ENCODE measurements at places on chromosomes 7 and 10.

GRCh38 chr7:159017741-159018140, 126.9 kb downstream of the VIPR2 start:
- DNase-seq: no peak

GRCh38 chr10:5435328-5435727, 23.0 kb downstream of the NET1 start:
- DNase-seq: no peak

GRCh38 chr10:12709521-12709963, 292.0 kb downstream of the CCDC3 start:
- DNase-seq: no peak

DNA sequence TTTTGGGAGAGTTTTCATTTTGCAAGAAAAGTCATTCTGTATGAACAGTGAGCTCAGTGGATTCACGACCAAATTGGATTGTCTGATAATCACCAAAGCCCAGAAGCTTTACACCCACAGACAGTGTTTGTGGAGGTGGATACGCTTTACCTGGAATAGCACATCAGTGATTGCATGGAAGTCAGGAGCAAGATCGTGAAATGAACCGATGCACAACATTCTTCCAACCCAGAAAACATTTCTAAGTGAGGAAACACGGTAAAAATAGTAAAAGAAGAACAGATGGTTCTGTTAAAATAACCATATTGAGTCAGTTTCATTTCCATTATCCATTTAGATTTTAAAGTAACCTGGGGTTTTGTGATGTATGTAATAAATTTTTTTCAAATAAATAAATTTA, 478.2 kb upstream of the PFKP start:
- DNase-seq: no peak

DNA sequence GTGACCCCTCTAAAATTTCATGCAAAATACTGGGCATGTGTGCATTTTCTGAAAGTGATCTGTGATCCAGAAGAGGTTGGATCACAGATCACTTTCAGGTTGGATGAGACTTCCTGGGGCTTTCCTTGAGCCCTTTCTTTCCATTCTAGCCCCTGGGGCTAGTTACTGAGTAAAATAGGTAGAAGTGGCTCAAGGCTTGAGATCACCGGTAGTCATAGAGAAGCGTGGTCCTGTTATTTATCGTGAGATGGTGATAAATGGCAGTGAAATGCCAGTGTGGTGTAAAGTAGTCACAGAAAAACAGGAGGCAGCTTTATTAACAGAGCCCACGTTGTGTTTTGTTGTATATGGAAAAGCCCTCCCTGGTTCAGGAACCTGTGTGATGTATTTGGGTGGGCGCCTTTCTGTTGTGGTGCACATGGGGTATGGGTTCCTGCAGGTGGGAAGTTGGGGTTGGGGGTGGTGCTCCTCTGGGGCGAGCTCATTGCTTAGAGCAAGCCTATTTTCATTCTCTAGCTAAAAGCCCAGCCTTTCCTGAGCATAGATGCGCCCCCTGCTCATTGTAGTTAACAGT, 34.0 kb upstream of the SH2D4B start:
- DNase-seq: no peak

- DNase-seq: no peak
These were observed 15.9 kb downstream of the CAMK2B start for GRCh38 chr7:44309271-44310091.

DNA sequence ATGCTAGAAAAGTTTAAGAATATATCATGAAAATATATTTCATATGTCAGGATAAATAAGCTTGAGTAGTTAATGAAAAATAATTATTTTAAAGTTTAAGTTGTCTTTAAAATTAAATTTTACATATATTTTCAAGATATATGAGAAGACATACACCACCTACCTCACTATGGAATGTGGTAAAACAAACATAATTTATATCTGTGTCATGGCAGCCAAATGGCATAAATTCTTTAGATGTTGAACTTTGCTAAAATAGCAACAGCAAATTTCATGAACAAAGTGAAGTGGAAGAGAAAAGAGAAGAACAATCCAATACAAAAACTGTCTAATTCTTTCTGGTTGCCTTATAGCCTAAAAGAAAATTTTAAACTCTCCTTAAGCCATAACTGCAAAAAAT, 39.6 kb upstream of the SLC16A12 start:
- no peak for DNase-seq

DNA sequence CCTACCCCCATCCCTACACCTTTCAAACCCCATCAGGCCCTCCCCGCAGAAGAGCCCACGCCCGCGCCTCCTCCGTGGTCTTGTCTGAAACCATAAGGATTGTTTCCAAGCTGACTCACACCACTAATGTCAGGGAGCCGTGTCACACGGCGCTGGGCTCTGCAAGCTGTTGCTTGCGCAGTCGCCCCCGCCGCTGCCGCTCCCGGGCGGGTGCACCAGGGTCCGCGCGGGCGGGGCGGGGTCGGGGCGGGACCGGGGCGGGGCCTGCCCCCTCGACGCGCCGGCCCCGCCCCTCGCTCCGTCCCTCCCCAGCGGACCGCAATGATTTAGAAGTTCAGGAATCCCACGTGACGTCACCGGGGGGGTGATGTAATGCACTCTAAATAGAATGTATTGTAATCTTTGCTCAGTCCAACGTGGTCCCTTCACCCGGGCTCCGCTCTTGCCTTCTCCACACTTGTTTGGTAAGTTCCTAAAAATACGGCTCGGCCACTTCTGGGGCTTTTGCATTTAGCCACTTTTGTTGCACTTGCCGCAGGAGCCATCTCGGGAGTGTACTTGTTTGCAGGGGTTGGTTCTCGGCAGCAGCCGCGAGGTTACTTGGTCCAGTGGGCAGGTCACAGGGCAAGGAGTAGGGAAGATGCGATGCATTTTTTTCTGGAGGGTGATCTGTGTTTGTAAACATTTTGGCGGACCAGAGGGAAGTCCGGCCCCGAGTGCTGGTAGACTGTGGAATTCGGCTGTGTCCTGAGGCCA, 3.2 kb upstream of the CREB5 start:
- DNase-seq: peak; percentile 80

DNA sequence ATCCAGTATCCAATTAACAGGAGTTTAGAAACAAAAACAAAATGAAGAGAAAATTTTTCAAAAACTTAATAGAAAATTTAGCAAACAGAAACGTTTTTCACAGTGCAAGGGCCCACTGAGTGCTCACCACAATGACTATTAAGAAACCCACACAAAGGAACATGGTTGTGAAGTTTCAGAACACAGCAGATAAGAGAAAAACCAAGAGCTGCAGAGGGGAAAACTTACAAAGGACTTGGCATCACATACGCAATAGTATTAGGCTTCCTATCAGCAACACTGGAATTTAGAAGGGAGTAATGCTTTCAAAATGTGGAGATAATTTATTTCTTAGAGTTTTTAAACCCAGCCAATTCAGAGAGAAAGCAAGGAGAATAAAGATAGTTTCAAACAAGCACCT, 1.7 kb upstream of the C7orf25 start:
- DNase-seq: no peak

DNA sequence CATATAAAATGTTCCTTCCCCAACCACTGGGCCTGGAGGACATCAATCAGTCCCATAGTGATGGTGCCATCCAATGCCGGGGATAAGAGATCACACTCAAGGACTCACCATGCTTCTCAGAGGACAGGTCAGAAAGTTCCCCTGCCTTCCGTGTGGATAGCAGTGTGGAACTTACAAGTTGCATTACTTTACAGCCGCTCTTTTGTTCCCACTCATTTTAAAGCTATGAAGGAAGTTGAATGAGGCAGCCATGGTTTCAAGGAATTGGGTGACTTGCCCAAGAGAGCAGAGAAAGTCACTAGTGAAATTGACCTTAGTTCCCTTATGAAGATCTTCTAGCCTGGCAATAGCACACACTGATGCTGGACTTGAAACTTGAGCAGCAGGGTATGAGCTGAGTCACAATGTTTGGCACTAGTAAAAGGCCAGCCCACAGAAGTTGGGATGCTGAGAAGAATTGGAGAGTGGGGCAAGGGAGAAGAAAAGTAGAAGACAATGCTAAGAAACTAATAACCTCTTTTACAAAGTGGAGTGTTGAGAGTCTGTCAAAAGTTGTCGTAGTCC, 78.7 kb downstream of the CXCL12 start:
- DNase-seq: no peak

DNA sequence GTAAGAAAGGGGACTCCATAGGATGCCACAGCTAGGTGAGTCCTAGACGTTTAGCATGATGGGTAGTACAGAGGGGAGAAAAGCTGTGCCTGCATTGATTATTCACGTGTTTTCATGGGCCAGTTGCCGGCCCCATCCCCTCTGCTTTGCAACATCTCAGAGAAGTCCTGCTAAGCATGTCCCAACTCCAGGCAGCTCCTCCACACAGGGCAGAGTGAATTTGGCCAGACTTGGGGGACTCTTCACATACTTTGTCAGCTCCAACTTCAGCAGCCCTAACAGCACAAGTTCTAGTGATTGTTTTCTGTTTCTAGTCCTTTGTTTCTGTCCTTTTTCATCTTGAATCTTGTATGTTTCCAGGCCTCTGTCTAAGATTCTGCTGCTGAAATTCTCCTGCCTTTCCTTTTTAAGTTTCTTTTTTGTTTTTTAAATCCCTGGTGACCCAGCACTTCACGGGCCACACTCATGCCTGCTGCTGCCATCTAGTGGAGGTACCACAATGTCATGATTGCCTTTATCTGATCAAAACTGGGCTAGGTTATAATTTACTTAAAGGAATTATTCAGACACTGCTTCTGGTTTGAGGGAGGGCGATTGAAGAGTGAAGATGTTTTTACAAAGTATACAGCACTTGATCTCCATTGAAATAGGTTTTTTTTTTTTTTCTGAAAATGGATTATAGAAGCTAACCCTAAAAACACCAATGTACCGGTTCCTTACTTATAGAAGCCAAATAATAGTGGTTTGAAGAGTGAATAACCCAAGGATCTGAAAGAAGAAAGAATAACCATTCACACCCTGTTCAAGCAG, 276.9 kb downstream of the CSTF2T start:
- DNase-seq: peak; percentile 33

- no peak for DNase-seq
These were observed 552.2 kb downstream of the MDFIC start for GRCh38 chr7:115474137-115474536.

DNA sequence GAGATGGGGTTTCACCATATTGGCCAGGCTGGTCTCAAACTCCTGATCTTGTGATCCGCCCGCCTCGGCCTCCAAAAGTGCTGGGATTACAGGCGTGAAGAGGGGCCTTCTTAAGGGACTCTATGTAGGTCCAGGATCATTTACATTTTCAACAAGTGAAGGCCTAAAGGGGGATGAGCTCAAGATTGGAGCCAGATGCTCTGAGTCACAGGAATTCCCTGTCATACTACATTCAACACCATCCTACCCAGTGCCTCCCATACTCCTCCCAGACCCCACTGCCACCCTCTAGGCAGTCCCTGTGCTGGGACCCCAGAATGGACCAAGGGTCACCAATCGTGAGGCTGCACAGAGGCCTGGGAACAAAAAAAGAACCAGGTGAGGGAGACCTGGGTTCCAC, 29.9 kb downstream of the CYTH3 start:
- DNase-seq: no peak

DNA sequence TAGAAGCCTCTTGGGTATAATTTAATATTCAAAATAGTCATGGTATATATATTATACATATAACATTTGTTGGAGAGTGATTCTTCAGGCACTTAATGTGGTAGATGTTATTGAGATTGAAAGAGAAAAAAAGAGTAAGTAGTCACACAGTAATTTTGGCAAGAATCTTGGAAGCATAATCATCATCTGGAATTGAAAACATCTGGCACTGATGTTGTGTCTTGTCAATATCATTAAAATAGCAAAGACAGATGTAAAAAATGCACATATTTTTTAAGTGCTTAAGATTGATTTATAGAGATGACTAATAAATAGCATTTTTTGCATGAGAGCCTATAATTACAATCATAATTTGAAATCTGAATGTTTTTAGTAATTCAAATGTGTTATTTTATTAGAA, 9.5 kb downstream of the SEMA3D start:
- no peak for DNase-seq

DNA sequence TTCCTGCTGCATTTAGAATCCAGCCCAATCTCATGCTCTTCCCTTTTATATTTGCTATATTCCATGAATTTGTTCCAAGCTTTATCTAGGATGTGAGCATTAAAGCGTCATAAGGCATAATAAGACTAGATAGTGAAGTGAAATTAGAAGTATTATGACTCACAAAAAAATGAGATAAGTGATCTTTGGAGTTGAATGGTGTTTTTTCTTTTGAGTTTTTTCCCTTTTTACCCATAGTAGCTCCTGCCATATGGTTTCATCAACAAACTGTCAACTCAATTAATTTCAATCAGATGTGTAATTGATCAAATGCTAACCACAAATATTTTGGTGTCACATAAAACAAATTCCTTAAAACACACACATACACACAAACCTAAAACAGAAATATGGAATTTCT, 17.0 kb downstream of the KLHDC10 start:
- DNase-seq: no peak

GRCh38 chr7:151780631-151781030, 96.3 kb downstream of the PRKAG2 start:
- DNase-seq: peak; percentile 36

- no peak for DNase-seq
These were observed 119.4 kb upstream of the STK17A start for GRCh38 chr7:43463401-43463980.

- DNase-seq: no peak
These were observed 10.2 kb upstream of the CADPS2 start for GRCh38 chr7:122896509-122896908.

- DNase-seq: no peak
These were observed 70.6 kb upstream of the PLXDC2 start for GRCh38 chr10:19745672-19746071.

DNA sequence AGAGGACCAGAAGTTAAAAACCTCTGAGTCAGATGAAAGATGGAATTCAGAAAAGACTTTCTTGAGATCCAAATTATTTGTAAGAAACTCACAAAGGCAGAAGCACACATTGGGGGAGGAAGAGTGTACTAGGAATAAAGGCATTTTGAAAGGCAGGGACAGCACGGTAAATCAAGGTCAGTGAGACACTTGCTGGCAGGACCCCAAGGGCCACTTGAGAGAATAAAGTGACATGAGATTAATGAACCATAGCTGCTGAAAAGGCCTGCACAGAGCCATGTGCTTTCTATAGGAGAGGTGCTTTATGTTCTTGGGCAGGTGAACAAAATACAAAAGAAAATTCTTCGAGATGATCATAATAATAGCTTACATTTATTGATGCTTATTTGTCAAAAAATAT, 929.9 kb upstream of the MBL2 start:
- DNase-seq: no peak

GRCh38 chr7:40888499-40888898, 753.7 kb downstream of the SUGCT start:
- DNase-seq: no peak
